Astrocyte of the cerebellum (primary cell): ENCODE measurements at places on chromosomes 13 and 19.

GRCh38 chr13:50841786-50842185 is 1.7 kb downstream of the DLEU7 start:
- no peak for DNase-seq

DNA sequence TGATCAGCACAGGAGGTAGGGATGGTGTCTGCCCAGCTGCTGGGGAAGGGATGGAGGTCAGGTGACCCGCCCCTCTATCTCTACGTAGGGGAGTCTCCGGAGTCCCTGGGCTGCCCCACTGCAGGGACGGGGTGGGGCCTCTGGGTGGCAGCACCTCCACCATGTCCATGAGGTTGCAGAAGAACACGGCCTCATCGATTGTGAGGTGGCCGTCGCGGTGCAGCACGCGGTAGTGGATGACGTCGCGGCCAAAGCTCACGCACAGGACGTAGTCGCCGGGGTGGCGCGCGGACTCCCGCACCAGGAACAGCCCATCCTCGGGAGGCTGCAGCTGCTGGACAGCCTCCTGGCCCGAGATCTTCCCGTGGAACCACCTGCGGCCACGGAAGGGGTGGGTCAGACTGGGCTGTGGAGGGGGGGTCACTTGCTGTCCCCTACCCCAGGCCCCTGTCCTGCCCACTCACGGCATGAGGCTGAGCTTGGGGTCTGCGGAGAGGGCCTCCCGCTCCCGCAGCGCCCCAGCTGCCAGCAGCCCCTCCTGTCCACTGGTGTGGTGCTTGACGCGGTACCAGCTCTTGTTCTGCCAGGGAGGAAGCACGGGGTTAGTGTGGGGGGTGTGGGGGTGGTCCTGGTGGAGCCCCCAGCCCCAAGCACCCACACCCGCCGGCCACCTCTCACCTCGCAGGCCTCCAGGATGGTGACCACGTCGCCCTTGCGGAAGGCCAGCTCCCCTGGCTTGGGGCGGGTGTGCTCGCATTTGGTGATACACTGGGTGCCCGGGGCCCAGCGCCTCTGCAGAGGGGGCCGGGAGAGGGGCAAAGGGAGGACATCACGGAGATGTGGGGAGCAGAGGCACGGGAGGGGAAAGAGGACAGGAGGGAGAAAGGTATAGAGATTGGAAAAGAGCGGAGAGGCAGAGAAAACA is 2.3 kb downstream of the MATK start:
- DNase-seq, result no peak

- DNase-seq, result no peak
Observed at GRCh38 chr19:16527971-16528521, 14.2 kb downstream of the CHERP start.

GRCh38 chr13:29318741-29319140 is 276.7 kb downstream of the SLC7A1 start:
- DNase-seq, result no peak

- DNase-seq, result no peak
Observed at GRCh38 chr13:112583592-112584277, 4.2 kb downstream of the TUBGCP3 start.

DNA sequence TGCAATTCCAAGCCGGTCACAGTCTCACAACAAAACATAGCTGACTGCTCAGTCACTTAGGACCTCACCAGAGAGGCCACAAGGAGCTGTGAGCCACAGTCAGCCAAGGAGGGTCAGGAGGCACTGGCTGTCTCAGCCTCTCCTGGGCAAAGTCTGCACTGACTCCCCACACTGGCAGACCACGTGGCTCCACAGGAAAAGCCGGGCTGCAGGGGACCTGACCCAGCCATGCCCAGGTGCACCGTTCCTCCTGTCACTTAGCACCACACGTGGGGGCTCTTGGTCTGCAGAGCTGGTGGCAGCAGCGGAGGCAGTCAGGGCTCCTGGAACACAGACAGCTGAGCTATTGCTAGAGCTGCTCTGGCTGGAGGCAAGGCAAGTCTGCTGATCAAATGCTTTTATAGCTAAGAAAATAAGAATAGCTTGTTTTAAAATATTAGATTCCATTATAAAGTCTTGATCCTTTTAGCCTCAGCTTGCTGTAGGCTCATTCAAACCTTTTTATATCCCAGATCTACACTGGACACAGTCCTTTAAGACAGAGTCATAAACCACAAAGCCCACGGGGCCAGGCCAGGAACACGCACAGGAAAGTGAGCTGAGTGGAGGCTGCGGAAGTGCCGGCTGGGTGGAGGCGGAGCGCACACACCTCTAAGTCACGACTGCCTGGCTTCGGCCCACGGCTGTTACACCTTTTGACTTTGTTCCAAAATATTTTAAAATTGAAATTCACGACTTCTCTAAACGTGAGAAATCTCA is 744.1 kb downstream of the UQCRFS1 start:
- no peak for DNase-seq

- no peak for DNase-seq
Observed at GRCh38 chr19:31304831-31305312, 44.4 kb downstream of the TSHZ3 start.
